Astrocyte (in vitro differentiated cells and primary cell): ENCODE measurements at places on chromosomes 16 and 17. TPM values are rescaled to one million over a fixed set of nuclear protein-coding genes. Genes with fewer than 3 reads are reported as not detected.
A peak's percentile ranks its signal among the peaks of the same experiment; 100 is the strongest.

Gene TP53TG3B
- total RNA-seq: not detected in 2 replicates

Gene PRSS22
- 0.58 and 1.5 TPM in 2 replicates for total RNA-seq

Gene ETV4
- 10.6 and 11.4 TPM in 2 replicates for total RNA-seq

Gene RNF112
- total RNA-seq: 0.36 and 0.96 TPM in 2 replicates

Gene ITGB4
- 2.1 and 6.6 TPM in 2 replicates for total RNA-seq

Gene TMEM114
- not detected in 2 replicates for total RNA-seq

Gene SHCBP1
- total RNA-seq: 2.1 and 3.4 TPM in 2 replicates

Gene RHOT2
- total RNA-seq: 87.3 and 93.2 TPM in 2 replicates

Gene SGCA
- total RNA-seq: 0.32 TPM in 1 of 2 replicates, not detected in the other

Gene FOXL1
- 6.1 and 8.1 TPM in 2 replicates for total RNA-seq

Gene COTL1
- 300 and 359 TPM in 2 replicates for total RNA-seq

- no peak for DNase-seq
These were observed 636.1 kb upstream of the C16orf82 start for GRCh38 chr16:26430618-26431017.

GRCh38 chr17:5047446-5047845 is 12.2 kb upstream of the SLC52A1 start:
- DNase-seq: no peak

- DNase-seq: no peak
These were observed 62.5 kb downstream of the CACNG3 start for GRCh38 chr16:24318680-24319079.

- DNase-seq: no peak
These were observed 30.1 kb downstream of the CRLF3 start for GRCh38 chr17:30794372-30794771.

DNA sequence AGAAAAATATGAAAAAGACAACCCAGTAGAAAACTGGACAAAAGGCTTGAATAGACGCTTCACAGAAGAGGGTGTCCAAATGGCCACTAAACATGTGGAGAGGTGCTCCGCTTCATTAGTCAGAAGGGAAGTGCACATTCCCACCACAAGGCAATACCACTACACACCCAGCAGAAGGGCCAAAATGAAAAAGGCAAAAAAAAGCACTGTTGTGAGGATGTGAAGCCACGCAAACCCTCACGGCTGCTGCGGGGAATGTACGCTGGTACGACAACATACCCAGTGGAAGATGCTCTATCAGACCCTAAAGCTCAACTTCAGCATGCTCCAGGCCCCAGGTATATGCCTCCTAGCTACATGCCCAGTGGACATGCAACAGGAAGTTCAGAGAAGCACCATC is 17.0 kb downstream of the PIK3R5 start:
- no peak for DNase-seq

DNA sequence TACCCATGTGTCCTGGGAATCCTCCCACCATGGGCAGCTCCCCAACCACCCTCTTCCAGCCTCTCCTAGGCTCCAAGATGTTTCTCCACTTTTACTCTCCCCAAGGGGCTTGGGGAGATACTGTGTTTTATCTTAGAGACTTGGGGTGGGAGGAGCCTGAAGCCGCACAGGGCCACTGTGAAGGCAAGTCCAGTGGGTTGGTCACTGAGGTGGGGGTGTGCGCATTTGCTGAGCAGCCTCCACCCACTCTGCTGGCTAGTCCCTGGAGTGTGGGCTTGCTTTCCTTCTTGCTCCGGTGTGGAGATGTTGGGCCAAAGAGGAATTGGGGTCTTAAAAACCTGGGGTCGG is 4.1 kb upstream of the CLDN9 start:
- no peak for DNase-seq

DNA sequence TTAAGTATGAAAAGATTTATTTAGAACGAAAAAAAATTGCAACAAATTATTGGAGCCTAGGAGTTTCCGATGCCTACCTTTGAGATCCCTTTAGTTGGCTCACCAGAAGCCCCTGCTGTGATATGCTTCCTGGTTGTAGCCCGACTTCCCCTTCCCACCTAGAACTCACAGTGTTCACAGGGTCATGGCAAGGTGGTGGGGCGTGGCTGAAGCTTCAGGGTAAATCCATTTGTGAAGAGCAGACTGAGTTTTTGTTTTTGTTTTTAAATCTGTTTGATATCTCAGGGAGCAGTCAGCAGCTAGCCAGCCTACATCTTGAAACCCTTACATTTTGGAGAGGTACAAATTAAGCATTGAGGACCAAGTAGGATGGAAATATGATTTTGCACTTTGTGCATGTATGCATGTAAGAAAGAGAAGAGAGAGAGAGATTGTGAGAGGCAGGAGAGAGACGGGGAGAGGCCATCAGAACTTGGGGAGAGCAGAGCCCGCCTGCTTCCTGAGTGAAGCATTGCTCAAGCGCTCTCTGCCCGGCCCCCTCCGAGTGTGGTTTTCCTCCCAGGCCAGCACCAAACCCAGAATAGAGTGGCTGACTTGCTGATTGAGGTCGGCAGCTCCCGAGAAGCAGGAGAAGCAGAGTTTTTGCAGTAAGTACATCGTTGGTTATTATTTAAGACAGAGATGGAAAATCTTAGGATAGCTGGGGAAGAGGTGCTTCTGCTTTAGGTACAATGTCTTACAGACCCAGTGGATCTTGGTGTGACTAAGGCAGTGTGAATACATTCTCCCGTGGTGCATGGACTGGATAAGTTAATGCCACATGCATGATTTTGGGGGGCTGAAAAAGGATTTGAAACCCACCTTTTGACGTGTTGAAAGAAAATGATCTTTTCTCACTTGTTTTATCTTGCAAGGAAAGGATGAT is 64.2 kb downstream of the SPECC1 start:
- DNase-seq: peak; percentile 42

GRCh38 chr17:71825687-71826086 is 295.1 kb upstream of the SOX9 start:
- peak; percentile 28 for DNase-seq

DNA sequence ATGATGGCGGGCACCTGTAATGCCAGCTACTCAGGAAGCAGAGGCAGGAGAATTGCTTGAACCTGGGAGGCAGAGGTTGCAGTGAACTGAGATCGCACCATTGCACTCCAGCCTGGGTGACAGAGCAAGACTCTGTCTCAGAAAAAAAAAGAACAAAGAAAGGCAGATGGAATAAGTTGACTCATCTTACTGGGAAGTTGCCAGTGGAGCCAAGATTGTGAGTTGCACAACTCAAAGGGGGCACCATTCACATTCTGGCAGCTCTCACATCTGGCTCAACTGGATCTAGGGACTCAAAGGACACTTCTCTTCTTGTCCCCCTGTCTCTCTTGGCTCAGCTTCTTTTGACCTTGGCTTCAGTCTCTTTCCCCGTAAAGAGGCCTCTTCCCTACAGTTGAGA is 53.7 kb upstream of the ETV4 start:
- DNase-seq: peak; percentile 72

DNA sequence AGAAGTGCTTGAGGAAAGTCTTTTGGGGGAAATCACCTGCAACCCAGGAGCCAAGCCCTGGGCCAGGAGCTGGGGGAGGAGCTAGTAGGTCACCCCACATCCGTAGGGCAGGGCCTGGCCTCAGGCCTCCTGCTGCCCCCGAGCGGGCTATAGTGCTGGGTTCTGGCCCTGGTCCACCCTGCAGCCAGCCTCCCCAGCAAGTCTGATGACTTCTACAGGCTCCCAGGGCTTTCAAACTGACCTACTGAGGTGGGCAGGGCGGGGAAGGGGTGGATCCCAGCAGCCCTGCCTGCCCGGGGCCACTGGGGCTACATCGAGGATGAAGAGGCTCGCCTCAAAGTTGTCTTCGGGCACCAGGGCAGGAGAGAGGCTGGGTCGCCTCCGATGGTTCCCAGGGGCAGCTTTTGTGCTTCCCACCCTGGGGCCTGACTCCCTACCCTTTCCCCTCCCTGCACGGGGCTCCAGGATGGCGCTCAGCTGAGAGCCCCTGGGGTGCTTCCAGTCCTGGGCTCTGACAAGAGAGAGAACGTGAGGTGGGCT is 5.0 kb downstream of the CENPX start:
- no peak for DNase-seq

DNA sequence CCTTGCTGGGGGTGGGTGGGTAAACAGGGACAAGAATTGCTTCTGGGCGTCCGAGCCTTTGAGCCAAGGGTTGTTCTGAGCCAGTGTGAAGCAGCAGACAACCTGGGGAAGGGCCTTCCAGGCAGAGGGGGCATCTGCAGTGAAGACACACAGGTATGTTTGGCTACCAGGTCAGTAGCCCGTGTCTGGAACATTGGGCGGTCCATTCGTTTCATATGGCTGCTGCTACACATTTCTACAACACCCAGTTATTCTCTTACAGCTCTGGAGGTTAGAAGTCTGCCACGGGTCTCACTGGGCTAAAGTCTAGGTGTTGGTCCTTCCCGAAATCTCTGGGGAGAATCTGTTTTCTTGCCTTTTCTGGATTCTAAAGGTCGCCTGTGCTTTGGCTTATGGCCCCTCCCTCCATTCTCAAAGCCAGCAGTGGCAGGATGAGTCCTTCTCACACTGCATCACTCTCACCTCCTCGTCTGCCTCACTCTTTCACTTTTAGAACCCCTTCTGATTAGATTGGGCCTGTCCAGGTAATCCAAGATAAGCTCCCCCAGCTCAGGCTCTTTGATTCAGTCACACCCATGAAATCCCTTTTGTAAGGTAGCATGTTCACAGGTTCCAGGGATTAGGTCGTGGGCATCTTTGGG is 136.1 kb downstream of the CLEC16A start:
- DNase-seq: no peak

GRCh38 chr16:79264237-79265109 is 336.1 kb downstream of the MAF start:
- no peak for DNase-seq

DNA sequence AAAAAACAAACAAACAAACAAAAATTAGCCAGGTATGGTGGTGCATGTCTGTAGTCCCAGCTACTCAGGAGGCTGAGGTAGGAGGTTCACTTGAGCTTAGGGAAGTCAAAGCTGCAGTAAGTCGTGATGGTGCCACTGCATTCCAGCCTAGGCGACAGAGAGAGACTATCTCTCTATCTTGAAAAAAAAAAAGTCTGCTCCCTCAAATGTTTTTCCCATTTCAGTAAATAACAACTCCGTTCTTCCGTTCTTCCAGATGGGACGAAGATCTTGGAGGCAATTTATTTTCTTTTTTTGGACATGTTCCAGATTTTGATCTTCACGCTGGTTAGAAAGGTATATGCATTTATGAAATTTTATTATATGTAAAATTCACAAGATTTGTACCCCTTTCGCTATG is 19.0 kb downstream of the ERAL1 start:
- no peak for DNase-seq

DNA sequence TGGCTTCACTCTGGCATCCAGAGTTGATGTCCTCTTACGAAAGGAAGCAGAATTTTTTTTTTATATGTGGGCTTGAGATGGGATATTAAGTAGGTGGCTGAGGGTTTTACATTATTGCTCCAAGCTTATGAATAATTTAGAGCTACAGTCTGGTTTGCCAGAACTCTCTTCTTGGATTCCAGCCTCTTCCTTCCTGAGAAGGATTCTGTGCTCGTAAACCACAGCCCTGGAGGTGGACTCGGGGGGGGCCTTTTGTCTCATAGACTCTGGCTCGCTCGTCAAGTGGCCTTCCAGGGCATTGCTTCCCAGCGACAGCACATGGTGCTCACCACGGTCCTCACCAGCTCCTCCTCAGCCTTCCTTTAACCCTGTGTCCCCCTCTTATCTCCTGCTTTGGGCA is 43.2 kb downstream of the TMEM11 start:
- DNase-seq: peak; percentile 46

DNA sequence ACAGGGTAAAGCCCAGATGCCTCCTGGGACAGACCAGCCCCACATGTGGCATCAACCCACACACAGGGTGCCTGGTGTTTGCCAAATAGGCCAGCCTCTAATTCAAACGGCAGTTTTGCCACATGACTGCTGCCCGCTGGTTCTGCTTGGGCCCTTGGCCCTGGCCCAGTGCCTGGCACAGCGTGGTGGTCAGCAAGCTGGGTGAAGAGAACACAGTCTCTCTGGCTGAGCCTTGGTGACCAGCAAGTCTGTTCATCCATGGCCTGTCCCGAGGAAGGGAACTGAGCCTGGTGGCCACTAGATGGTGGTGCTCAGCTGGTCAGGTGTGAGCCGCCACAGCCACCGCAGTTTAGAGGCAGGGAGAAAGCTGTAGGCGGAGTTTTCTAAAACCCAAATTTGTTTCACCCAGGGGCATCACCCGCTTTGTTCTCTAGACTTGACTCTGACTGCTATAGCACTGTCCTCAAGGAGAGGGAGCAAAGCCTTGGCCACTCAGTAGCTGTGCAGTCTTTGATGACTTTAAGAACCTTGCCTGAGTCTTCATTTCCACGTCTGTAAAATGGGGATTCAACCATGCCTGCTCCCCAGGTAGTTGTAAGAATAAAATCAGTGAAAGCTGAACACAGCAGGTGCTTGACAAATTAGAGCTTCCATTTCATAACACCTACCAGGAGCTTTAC is 4.7 kb upstream of the GFAP start:
- DNase-seq: peak; percentile 56

DNA sequence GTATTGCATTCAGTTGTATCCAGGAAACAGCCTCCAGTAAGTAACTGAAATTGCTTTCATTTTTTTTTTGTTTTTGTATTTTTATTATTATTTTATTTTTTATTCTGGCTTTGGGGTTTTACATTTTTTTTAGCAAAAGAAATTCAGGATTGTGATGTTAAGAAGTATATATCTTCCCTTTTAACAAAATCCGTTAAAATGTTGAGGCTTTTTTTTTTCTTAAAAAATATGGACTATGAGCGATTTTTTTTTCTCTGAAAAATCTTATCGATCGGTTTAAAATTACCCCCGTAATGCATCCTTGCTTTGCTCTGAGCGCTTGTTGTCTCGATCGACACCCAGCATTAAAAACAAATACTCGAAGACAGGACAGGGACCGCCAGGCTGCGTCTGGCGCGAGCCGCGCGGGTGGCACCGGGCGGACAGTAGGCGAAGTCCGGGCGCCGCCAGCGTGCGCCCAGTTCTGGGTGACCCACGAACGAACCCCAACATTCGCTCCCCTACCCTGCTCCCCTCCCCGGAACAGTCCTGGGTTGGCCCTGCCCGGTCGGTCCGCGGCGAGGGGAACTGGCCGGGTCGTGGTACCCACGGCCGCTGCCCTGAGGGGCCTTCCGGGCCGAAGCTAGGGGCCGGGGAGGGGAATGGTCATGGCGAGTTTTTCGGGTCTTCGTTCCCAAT is 482 bp downstream of the BAHCC1 start:
- no peak for DNase-seq

DNA sequence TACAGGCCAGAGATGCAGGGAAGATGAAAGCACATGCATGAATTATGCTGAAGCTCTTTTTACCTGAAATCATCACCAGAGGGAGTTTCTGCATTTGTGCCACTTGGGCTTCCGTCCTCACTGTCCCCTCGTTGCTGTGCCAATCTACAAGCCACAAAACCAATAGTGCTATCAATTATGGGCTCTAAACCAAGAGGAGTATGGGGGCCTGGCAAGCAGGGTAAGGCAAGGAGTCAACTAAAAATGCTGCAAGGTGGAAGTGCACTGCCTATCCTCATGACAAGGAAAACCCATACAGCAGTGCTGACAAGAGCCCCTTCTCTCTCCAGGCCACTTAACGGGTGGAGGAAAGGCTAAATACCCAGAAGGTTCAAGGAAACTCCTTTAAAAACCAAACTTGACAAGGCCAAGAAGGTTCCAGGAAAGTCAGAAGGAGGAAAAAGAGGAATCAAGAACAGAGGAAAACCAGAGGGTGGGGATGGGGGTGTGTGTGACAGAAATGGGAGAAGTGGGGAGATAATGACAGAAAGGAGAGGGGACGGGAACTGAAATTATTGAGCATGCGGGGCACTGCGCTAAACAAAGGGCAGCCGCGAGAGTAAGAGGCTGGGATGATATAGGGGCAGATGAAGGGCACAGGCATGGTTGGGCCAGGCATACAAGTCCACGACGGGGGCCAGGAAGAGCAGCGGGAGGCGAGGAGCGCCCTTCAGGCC is 674 bp downstream of the C17orf75 start:
- no peak for DNase-seq
